ENCODE measurements at places on chromosomes 16 and 17.

DNA sequence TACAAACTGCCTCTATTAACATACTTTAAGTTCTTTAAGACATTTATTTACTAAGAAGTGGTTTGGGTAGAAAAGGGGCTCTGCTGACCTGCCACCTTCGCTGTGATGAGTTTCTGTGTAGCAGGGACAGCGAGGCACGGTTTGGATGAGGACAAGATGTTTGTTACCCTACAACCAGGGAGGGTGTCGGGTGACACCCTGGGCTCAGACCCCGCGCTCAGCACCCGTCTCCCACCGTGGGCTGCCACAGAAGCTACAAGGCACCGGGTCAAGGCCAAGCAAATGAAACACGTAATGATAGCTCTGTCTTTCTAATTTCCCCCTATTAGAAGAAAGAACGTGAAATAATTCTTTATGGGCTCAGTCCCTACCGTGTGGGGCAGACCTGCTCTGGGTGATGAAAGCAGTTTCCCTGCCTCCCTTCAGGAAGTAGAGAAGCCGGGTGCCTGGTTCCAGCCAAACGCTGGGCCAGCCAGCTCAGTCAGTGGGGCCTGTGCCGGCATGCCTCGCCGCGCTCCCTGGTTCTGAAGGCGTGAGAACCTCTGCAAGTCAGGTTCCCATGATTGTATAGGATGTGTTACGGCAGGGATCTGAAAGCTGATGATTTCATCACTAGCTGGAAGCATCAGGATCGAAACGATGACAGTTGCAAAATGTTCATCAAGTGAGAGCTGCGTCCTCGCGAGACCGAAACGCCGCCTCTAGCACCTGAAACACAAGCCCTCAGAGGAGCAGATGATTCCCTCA lies 3.9 kb downstream of the ZNF750 start:
- no peak for DNase-seq

DNA sequence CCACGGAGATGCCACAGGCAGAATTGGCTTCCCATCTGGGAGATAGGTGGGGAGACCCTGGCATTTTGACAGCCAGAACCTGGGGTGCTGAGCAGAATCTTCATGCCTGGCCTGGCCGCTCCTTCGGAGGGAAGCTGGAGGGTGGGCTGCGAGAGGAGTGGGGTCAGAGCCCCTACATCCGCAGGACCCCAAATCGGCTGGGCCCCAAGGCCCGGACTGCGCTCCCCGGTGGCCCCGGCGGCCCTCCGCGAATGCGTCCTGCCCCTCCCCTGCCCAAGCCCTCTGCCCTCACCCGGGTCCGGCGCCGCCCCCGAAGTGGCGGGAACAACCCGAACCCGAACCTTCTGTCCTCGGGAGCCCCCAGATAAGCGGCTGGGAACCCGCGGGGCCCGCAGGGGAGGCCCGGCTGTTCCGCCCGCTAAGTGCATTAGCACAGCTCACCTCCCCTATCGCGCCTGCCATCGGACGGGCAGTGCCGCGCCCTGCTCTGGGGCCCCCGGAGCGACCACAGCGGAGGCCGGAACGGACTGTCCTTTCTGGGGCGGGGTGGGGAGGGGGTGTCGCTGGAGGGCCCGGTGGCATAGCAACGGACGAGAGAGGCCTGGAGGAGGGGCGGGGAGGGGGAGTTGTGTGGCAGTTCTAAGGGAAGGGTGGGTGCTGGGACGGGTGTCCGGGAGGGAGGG lies 850 bp upstream of the PNMT start:
- no peak for DNase-seq

DNA sequence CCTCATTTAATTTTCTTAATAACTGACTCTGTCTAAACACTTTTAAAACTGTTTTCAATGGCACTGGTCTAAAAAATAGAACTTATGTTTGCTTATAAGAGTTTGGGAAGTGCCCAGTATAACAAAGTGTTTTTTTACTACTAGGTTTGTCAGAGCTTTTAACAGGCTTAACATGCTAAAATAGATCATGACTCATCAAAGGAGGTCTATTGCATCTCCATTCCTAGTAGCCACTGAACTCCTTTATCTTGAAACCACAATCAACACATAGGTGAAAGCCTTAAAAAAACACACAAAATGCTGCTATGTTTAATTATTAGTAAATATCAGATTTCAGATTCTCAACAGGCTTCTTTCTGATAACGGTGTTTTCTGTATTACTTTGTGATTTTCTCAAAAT lies 196.4 kb upstream of the KIF2B start:
- DNase-seq = no peak

GRCh38 chr17:59893676-59894100 lies 767 bp downstream of the RPS6KB1 start:
- no peak for DNase-seq

GRCh38 chr16:86777381-86777946 lies 199.1 kb downstream of the FOXL1 start:
- no peak for DNase-seq

- DNase-seq = no peak
Observed at GRCh38 chr16:4936181-4936990, 562 bp downstream of the PPL start.

- DNase-seq = no peak
Observed at GRCh38 chr17:50988427-50988826, 122.3 kb upstream of the TOB1 start.

DNA sequence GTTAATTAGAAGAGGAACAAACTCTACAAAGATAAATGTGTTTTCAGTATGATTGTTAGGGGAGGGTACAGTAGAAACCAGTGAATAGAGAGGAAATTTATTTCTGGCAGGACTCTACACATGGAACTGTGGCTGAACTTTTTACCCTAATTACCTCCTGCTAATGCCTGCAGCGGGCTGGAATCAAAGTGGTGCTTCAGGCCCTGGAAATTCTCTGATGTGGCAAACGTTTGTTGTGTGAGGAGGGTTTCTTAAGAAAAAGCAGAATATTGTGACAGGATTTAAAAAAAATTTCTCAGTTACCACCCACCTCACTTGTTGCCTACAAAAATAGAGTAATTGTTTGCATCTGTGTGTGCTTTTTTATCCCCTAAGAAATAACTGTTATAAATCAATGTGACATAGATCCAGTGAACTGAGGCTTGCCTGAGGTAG lies 154.5 kb downstream of the BCAS3 start:
- no peak for DNase-seq

Data from T follicular helper cell (primary cell).